GM23338 (cell line): ENCODE measurements at places on chromosomes 6 and 20.

DNA sequence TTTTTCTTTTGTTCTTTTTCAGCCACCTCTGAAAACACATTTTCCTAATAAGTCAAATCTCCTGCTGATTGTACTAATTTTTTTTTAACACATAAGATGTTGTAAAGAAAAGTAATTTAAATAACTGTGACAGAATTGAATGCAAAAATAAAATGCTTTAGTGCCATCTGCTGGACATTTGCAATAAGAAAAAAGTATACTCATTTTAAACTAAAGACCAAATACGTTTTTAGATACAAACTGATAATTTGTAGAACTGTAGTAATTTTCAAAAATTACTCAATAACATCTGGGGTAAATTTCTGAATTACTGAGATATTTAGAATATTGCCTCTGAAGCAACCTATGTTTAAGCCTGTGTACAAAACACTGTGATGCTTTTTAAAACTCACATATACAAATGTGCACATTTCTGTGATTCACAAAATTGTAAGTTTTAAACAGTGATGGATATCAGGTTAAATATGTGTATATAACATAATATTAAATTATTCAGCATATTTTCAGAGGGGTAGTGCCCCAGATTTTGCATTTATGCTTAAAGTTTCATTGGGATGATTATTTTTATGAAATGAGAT, 198.7 kb downstream of the RIMS1 start:
- DNase-seq, result peak; percentile 46

- DNase-seq, result no peak
Observed at GRCh38 chr20:6654513-6655252, 112.8 kb upstream of the BMP2 start.

- DNase-seq, result no peak
Observed at GRCh38 chr6:37514321-37514771, 14.7 kb upstream of the CCDC167 start.

DNA sequence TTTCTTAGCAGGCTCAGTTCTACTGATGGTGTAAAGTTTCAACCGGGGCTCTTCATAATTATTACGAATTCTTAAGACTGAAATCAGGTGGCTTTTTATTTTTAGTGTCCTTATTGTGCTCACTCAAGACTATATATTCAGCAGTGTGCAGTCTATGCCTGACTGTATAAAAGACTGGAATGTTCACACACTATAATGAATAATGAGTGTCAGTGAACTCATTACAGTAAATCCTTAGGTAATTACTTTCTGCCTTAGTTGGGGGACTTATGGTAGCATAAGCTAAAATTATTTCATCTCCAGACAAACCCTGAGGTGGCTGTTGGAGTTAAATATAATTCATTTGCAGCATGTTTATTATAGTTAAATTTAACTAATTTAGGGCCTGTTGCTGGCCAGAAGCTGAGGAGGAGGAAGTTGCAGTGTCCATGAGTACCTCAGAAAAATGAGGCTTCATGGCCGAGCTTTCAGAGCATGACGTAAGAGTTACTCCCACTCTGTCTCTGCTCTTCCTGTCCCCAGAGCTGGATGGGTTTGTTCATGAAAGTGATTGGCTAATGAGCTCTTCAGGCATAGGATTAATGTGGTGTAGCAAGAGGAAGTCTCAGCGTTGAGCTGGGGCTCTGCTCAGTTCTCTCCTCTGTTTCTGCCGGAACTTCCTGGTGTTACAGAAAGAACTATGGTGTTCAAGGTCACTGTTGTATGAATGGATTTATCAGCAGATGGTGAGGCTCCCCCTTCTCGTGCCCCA, 335.7 kb downstream of the NRN1 start:
- DNase-seq, result no peak

- DNase-seq, result no peak
Observed at GRCh38 chr20:44028003-44028730, 113.5 kb downstream of the TOX2 start.

GRCh38 chr6:44809258-44809657, 421.8 kb downstream of the CDC5L start:
- no peak for DNase-seq

GRCh38 chr6:125170376-125170775, 16.8 kb downstream of the TPD52L1 start:
- no peak for DNase-seq

DNA sequence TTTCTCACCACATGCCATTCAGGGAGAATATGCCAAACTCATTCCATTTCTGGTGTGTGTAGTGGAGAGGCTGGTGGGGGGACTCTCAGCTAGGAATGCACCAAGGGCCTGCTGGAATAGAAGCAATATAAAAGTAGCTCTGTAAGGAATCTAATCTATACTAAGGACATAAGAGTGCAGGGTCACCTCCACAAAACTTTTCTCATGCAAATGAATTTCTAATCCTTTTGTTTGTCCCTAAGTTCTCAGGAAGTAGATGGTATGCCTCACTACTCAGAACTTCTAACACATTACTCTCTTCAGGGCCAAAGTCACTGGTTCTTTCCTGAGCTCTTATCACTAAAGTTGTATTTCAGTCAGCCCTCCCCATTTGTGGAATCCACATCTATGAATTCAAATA, 427.2 kb downstream of the C6orf118 start:
- DNase-seq, result peak; percentile 20

DNA sequence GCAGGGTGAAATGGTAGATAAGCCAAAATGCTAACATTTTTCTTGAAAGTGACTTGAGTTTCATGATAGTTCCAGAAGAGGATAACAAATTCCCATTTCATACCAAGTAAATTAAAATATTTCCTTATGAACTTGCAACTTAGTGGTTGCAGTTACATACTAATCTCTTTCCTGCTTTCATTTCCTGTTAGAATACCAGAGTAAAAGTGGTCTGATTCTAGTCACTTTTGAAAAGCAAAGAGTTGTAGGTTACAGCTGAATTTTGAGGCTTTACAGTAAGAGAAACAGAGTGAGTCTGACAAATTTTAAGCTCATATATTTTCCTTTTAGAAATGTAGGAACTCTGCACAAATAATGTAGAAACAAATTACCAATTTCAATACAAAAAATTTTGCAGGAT, 117.4 kb downstream of the ZFAND3 start:
- DNase-seq, result no peak

DNA sequence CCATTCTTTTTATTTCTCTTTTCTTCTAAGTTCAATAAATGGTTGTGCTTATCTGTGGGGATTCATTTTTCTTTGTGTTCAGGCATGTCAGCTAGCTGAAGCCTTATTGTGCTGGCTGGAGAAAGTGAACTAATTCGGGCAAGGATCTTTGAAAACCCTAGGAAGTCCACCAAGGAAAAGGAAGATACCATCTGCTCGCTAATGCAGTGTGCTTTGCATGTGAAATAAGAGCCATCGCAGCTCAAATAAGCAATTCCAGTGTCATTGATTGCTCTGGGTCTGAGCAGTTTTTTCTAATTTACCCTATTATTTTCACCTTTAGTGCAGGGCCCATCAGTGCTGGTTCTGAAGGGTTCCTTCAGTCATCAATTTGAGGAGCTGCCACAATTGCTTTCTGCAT, 309.4 kb upstream of the SOX4 start:
- DNase-seq, result peak; percentile 13

DNA sequence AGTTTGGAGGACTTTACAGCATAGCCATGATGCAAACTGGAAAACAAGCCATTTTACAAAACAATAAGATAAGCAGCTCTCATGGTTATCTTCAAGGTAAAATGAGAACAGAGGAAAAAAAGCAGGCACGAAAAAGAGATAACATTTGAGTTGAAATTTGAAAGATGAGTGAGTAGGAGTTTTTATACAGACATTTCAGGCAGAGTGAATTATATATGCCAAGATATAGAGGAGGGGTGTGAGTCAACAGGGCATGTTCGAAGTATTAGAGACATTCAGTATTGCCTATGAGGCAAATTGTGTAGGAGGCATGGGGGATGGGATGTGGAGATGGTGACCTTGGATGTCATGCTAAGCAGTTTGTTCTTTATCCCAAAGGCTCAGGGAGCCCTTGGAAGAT, 240.5 kb upstream of the MAN1A1 start:
- DNase-seq, result no peak

GRCh38 chr6:24078200-24078599, 47.8 kb upstream of the NRSN1 start:
- no peak for DNase-seq

GRCh38 chr6:29424575-29424974, 9.8 kb downstream of the OR12D1 start:
- DNase-seq, result no peak

DNA sequence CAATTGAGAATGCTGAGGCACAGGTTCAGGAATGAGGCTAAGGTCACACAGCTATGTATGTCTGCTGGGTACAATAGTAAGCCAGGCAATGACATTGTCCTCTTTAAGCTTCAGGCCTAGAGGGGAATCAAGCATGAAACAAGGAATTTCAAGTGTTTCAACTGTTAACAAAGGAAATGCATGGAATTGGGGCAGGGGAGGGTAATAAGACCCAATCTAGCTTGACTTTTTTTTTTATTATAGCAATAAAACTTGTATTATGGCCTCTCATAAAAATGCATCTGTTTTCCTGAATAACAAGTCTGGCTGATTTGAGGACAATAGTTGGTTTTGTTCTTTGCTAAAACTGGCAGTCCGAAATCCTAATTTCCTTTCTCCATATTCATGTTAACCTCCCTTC, 336.7 kb downstream of the CBLN4 start:
- no peak for DNase-seq

GRCh38 chr20:51583073-51583472, 40.6 kb upstream of the NFATC2 start:
- no peak for DNase-seq

DNA sequence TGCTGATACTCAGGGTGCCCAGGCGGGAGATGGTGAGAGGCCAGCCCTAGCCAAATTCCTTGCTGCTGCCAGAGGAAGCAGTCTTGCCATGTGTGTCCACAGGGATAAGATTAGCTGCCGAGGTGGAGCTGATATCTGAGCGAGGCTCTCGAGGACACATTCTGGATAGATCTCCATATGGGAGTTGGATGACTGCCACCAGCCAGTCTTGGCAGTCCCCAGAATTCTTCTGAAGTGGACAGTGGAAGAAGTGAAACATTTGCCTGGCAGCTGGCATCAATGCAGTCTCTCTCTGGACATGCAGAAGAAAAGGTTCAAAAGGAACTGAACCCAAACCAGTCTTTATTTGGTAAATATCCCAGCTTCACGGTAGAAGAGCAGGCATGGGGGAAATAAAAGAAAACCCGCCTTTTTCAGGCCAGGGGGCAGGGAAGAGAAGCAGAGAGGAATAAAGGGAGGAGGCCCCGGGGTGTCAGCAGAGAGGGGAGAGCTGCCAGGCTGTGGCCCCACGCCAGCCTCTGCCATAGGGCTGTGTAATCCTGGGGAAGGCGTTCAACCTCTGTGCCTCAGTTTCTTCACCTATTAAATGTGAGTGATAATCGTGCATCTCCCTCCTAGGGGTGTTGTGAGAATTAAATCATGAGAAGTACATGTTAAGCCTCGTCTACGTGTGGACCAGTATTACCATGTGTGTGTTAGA, 3.7 kb upstream of the FUCA2 start:
- DNase-seq, result no peak

DNA sequence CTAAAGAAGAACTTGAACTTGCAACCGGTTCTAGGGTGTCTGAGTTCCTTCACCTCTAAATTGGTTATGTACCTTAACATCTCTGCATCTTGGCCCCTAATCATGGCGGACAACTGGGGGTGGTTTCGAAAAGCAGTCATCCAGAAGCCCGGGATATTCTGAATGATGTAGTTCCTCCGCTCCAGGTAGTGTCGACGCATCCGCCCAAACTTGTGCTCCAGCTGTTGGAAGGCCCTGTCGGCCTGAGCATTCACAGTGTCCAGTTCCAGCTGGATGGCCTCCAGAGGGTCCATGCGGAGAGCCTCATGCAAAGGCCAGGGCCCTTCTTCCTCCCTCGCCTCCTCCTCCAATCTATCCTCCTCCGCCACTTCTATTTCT, 887 bp downstream of the TSPYL1 start:
- peak; percentile 45 for DNase-seq

- no peak for DNase-seq
Observed at GRCh38 chr6:144741659-144742058, 456.5 kb downstream of the UTRN start.
